Fibroblast of villous mesenchyme (primary cell): ENCODE measurements at places on chromosomes 13 and 19. TPM values are rescaled to one million over a fixed set of nuclear protein-coding genes. Genes with fewer than 3 reads are reported as not detected.

Gene FGF9
- total RNA-seq = 0.64 and 4.7 TPM in 2 replicates

Gene NAPSA
- total RNA-seq = under 0.01 and 0.32 TPM in 2 replicates

Gene PDE4A
- 3.9 and 4.8 TPM in 2 replicates for total RNA-seq

Gene FXYD7
- total RNA-seq = under 0.01 TPM in 1 of 2 replicates, not detected in the other

Gene PCDH8
- not detected in 2 replicates for total RNA-seq

Gene PROZ
- under 0.01 TPM in 1 of 2 replicates, not detected in the other for total RNA-seq

Gene CGB3
- total RNA-seq = not detected in 2 replicates
